Activated CD4-positive, alpha-beta T cell treated with anti-CD3 and anti-CD28 coated beads for 36 hours (primary cell): ENCODE measurements at places on chromosomes 12 and 14. TPM values are rescaled to one million over a fixed set of nuclear protein-coding genes. Genes with fewer than 3 reads are reported as not detected.

SMOC1 gene
- total RNA-seq = not detected

BICDL1 gene
- 106 TPM for total RNA-seq

GLT1D1 gene
- total RNA-seq = 0.30 TPM

- H3K4me1 ChIP-seq = peaks cover 35% of the 10 kb centered on the region
- no peak for DNase-seq
- no peaks in the 10 kb centered on the region for H3K27me3 ChIP-seq
- peaks cover 2% of the 10 kb centered on the region for H3K36me3 ChIP-seq
- no peak overlapping the region for H3K4me3 ChIP-seq
- no peak overlapping the region for H3K27ac ChIP-seq
Observed at GRCh38 chr14:101736071-101736470, 25.4 kb upstream of the PPP2R5C start.

- H3K4me1 ChIP-seq = peaks cover 96% of the 10 kb centered on the region
- peaks cover 24% of the 10 kb centered on the region for H3K36me3 ChIP-seq
- no peak overlapping the region for H3K4me3 ChIP-seq
- H3K27ac ChIP-seq = peak overlapping the region; percentile 94
- DNase-seq = peak; percentile 51
Observed at GRCh38 chr14:73752297-73752992, 38.3 kb upstream of the PNMA1 start.

- H3K27ac ChIP-seq = no peak overlapping the region
- H3K4me1 ChIP-seq = no peaks in the 10 kb centered on the region
- no peak overlapping the region for H3K4me3 ChIP-seq
- H3K36me3 ChIP-seq = no peaks in the 10 kb centered on the region
- DNase-seq = no peak
Observed at GRCh38 chr14:21802441-21802840, 128.8 kb upstream of the OR4E1 start.

DNA sequence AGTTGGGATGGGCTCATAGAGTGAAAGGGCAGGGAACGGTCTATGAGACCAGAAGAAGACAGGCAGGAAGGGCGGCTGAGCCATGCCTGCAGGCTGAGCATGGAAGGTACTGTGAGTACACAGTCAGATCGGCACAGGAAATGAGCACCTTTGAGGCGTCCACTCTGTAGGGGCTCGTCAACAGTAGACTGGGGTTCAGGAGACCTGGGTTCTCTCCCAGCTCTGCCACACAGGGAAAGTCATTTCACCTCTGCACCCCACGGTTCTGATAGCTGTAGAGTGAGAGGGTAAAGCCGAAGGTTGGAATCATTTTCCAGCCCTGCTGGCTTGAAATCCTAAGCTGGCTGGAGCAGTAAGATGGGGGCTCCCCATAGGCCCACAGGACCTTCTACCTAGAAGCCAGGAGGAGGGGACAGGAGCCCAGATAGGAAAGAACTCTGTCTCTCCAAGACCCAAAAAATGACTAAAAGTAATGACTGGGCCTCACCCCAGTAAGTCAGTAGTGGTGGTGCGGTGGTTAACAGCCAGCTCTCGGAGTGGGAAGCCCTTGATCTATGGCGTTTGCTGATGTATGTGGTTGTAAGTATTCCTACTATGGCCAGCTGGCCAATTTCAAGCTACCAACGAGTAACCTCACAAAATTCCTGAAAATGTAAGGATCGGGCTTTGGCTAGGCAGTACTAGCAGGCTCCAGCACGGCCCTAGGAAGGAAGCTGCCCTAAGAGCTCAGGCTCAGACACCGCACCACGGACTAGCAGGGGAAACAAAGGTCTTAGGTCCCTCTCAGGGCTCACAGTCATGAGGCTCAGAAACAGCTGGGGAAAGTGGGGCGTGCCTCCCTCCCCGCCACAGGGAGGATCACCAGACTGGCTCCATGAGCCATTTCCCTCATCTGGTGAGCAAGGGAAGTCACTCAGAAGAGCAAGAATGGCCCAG, 10.3 kb upstream of the CD27 start:
- peak; percentile 69 for DNase-seq
- H3K27me3 ChIP-seq = no peaks in the 10 kb centered on the region
- H3K27ac ChIP-seq = peak overlapping the region; percentile 83
- peak overlapping the region; percentile 35 for H3K4me3 ChIP-seq
- H3K36me3 ChIP-seq = no peaks in the 10 kb centered on the region

GRCh38 chr14:52711666-52712065, 4.7 kb downstream of the PSMC6 start:
- DNase-seq = no peak
- H3K27me3 ChIP-seq = no peaks in the 10 kb centered on the region
- H3K4me3 ChIP-seq = no peak overlapping the region
